ENCODE measurements at places on chromosomes 12 and 14.

- DNase-seq = no peak
These were observed 31.8 kb downstream of the CALM1 start for GRCh38 chr14:90428676-90429075.

DNA sequence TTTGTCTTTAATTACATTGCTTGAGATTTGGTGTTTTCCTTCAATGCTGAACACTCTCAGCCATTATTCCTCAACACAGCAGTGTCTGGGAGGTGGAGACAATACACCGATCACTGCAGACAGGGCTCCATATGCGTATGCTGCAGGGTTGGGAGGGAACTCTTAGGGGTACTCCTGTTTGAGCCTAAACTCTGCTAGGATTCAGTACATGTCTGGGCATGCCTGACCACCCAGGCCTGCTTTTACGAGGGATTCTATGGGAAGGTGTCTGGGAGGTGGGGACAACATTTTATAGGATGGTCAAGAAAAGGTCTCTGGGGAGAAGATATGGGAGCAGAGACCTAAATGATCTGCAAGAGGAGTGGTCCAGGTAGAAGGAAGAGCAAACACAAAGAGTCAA, 34.3 kb downstream of the DHRS2 start:
- DNase-seq = no peak

DNA sequence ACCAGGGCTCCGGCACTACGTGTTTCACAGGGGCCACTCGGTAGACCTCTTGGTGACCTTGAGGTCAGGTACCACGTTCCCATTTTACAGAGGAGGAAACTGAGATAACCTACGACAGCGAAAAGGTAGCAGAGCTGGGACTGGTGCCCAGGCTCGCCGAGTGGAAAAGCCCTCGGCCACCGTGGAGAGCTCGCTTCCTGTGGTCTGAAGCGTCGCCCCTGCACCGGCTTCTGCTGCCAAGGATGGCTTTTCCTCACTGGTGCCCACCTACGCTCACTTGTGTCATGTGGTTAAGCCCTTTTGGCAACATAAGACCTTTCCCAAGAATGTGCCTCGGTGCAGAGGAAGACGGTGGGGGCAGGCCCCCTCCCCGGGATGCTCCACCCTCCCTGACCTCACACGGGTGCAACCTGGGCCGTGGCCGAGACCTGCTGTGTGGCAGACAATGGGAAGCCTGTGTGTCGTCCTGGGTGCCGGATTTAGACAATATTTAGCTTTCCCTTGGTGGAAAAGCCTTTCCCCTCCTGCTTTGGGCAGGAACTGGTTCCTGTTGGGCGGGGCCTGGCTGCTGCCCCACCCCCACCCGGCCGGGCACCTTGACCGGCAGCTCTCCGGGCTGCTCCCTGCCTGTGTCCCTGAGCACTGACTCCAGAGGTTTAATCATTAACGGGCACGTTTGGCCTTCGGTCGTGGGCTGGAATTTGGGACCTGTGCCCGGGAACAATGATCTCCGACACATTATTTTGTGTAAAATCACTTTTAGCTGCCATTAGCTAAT, 32.4 kb upstream of the PPP1R13B start:
- no peak for DNase-seq

DNA sequence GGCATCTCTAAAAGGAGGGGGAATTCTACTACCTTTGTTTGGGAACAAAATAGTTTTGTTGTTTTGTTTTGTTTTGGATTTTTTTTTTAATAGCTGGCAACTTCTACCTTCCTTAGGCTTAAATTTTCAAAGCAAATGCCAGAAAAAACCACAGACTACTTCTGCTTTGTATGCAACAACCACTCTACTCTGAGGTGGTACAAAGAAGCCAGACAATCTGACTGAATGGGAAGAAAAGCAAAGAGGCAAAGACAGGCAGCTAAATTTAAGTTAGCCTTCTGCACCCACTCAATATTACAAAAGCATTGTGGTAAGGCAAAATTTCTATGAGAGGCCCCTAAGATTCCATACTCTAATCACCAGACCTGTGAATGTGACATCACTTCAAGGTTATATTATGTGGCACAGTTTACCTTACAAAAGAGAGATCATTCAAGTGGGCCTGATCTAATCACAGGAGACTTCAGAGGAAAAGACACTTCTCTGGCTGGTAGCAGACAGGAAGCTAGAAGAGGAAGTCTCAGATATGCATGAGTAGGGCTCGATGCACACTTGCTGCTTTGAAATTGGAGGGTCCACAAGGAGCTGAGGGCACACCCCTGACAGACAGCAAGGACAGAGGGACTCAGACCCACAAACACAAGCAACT, 566.6 kb downstream of the RPS29 start:
- DNase-seq = no peak

DNA sequence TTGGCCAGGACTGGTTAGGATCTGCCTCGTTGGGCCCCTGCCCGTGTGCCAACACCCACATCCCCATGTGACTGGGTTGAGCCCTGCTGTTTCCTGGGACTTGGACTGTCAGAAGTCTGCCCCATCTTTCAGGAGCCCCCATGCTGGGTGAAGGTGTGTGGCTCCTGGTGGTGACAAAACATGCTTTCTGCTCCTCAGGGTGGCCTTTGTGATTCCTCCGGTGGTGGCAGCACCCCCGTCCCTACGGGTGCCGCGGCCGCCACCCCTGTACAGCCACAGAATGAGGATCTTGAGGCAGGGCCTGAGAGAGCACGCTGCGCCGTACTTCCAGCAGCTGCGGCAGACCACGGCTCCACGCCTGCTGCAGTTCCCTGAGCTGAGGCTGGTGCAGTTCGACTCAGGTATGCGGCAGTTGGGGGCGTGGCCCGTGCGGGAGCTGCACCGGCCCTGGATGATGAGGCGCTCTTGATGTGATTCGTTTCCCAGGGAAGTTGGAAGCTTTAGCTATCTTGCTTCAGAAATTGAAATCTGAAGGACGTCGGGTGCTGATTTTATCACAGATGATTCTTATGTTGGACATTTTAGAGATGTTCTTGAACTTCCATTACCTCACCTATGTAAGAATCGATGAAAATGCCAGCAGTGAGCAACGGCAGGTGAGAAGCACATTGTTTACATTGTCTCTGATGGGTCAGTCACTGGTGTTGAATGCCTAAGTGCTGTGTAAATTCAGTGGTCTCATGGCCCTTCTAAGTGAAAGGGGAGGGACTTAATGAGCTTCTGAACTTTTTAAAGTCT, 80.0 kb downstream of the EP400 start:
- DNase-seq = no peak

GRCh38 chr12:130634866-130635265, 81.2 kb downstream of the RIMBP2 start:
- DNase-seq = peak; percentile 34

DNA sequence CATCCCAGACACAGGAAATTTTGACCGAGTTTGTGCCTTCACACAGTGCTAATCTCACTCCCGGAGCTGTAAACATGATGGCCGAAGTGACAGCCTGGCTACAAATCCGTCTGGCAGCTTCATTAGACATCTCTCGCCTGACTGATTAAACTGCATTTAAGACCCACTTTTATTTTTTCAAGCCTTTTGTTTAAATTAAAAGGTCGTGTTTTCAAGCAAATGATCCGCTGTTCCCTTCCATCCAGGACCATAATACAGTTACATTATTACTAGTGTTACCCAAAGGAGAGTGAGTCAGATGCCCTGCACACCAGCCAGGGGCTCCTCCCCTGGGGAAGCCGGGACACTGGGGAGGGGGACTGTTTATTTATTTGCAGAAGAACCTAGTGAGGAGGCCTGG, 200.2 kb downstream of the EXOC5 start:
- DNase-seq = no peak

DNA sequence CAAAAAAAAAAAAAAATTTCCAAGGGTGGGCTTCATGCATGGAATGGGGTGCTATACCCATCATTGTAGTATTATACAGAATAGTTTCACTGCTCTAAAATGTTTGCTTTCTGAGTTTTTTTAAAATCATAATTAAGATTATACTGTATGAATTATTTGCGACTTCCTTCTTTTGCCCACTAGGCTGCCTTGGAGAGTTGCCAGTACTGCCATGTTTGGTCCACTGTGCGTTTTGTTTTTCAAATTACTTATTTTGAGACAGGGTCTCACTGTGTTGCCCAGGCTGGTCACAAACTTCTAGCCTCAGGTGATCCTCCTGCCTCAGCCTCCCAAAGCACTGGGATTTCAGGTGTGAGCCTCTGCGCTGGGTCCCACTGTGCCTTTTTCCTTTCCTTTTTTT, 19.9 kb downstream of the PLBD2 start:
- DNase-seq = no peak

- no peak for DNase-seq
These were observed 17.0 kb downstream of the SLC4A8 start for GRCh38 chr12:51441583-51441982.

DNA sequence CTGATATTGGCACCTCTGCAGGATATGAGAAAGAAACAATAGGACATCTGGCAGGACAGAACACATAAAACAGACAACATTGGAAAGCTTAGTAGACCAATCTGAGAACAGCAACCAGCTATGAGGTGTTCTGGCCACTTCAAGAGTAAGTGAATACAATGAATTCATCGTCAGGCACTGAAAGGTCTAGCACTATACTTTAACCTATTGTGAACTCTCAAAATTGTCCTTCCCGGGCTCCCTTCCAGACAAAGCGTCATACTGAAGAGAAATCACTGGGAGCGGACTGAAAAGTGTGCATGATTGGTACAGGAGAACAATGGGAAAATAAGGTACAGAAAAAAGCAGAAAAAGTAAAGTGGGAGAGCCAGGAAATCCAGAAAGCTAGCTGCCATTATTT, 75.8 kb downstream of the LRP6 start:
- DNase-seq = no peak

DNA sequence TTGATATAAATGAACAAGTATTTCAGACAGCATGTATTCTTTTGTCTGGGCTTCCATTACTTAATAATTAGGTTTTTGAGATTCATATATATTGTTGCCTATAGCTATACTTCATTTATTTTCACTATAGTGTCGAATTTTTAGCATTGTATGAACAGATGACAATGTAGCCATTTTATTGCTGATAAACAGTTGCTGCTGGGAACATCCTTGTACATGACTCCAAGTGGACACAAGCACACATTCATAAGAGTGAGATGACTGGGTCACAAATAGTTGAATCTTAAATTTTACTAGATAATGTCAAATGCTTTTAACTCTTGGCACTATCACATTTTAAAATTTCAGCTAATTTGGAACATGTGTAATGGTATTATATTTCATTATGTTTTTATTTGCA, 19.3 kb upstream of the PHC1 start:
- DNase-seq = no peak

DNA sequence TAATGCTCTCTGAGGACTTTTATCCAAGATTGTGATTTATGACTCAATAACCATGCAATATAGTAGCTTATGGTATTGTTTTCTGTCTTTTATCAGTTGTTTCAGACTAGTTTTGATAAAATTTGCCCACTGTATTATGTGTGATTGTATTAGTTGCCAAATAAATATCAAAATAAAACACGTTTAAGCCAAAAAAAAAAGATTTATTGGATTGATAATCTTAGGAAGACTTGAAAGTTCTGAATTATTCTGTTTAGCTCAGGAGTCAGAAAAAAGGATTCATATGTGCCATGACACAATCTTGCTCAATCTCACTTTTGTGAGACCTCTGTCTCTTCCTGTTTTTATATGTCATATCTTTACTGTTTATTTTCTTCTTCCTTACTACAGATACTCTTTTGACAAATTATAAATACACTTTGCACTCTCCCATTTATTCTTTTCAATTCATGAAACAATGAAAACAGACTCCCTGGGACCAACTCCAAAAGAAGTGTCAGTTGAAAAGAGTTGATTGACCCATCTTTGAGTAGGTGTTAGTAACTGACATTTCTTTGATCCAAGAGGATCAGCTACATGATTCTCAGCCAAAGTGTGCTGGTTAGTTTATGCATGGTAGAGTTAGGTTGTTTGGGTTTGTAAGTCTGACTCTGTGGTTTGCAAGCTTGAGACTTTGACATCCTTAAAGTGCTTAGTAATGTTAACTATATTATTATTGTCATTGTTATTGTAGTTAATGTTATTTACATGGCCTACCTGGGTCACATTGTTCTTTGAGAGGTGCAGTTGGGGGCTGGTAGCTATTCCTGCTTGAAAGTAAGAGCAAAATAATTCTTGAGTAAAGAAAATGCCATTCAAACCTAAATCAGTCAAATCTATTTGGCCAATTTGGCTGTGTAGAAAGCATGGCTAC, 2.5 kb downstream of the OR6C76 start:
- DNase-seq = no peak

DNA sequence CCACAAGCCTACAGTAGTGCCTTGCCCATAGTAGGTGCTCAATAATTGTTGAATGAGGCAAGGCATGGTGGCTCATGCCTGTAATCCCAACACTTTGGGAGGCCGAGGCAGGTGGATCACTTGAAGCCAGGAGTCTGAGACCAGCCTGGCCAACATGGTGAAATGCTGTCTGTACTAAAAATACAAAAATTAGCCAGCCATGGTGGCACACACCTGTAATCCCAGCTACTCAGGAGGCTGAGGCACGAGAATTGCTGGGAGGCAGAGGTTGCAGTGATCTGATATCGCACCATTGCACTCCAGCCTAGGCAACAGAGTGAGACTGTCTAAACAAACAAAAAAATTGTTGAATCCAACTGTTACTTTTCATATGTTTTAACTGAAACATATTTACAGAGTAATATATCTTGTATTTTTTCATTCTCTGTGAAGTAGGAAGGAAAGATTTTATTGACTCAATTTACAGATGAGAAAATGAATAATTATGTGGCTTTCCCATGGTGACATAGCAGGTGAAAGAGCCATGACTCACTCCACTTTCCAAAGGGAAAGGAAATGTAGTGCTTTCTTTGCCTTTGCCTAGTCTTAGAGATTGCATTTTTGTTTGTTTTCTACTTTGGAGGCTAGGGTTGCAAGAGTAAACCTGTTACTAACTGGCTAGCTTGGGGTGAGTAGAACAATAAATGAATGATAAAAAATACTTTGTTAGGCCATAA, 95.4 kb upstream of the SLC38A4 start:
- DNase-seq = no peak

- no peak for DNase-seq
These were observed 93.7 kb upstream of the FUT8 start for GRCh38 chr14:65318636-65319506.

DNA sequence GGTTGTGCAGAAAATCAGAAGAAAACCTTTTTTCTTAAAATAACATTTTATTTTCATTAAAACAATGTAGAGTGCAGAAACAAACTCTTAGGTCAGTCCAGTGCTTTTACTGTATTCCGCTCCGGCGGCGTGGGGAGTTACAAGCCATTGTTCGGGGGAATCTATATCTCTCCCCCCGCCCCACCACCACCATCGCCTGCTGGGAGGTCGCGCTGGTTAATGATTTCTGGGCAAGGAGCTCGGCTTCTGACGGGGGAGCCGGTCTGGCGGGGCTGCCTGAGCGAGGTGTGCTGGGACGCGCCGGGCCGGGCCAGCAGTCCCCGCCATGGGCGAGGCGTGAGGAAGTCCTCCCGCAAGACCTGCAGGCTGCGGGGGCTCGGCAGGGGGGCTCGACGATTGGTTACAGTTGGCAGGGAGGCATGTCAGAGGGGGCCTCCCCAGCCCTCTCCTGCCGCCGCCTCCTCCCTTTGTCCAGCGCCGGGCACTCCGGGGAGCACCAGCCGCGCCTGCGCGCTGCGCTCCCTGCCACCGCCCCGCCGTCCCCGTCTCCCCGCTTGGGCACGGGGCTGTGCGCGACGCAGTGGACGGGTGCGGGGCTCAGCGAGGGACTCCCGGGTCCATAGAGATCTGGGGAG, 1.0 kb upstream of the DUSP6 start:
- DNase-seq = no peak

- DNase-seq = no peak
These were observed 85.5 kb downstream of the CEP83 start for GRCh38 chr12:94374124-94374523.
